NCI-H1048 (cell line): ENCODE measurements at places on chromosomes 11 and 22.

DNA sequence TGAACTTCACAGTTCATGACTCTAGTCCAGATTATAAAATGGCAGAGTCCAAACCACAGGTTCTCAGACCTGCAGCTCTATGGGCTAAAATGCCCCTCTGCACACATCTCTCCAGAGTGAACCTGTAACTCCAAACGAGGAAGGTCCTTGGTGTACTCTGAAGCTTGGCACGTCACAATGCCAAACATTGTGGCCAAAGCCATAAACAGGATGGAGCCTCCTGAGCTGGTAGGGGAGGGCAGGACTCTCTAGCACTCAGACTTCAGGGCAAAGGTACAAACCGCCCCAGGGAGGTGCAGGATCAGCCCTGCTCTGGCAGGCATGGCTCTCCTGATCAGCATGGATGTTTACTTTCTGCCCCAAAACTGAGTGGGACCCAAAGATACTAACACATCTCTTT lies 2.3 kb downstream of the SCUBE2 start:
- no peak for DNase-seq

DNA sequence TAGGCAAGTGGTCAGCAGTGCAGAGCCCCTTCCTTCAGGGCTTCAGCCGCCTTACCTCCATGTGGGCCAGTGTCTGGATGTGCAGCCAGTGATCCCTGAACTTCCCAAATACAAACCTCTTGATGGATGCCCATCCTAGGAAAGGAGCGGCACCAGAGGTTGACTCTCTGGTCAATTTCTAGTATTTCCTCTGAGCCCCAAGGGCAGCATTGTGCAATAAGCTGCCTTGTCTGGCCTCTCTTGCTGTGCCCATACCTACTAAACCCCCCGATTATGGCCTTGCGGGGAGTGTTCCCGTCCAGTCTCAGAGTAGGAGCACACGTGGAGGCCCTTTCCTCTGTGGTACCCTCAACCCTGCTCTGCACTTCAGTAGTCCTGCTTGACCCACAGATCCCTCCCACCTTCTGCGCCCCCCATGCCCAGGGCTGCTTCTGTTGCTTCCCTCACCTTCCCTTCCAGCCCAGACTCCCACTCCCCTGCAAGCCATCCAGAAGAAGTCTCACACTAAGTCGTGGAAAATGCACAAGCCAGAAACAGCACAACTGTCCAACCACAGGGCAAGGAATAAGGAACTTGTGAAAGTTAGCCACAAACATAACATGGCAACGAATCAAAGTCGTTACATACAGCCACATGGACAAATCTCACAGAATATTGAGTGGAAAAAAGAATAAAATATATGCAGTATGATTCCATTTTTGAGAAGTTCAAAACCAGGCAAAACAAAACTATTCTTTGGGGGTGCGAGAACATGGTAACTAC lies 39.6 kb upstream of the HORMAD2 start:
- DNase-seq, result no peak

DNA sequence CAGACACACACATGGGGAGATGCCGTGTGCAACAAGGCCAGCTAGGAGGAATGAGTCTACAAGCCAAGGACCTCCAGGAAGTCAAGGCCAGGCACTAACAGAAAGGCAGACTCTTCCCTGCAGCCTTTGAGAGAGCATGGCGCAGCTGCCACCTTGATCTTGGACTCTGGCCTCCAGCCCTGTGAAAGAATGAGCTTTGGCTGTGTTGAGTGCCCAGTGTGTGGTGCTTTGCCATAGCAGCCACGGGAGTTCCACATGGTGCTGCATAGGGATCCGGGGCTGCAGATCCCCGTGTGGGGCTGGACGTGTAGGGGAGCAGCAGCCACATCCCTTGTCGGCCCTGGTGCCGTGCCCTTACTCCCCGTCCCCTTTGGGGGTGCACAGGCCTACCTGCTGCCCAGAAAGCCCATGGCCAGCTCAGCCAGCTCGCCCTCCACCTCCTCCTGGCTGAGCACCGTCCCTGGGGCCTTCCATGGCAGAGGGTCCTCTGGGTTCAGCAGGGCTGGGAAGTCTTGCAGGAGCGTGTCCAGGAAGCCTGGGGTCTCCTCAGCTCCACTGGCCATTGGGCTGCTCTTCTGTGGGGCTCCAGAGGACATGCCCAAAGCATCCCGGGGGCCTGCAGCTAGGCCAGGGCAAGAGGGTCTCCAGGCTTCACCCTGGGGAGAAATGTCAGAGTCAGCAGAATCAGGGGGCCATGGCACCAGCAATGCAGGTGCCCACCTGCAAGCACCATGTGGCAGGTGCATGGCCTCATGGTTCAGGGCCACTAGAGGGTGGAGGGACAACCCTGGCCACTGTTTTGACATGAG lies 7.0 kb downstream of the PPM1F start:
- no peak for DNase-seq

DNA sequence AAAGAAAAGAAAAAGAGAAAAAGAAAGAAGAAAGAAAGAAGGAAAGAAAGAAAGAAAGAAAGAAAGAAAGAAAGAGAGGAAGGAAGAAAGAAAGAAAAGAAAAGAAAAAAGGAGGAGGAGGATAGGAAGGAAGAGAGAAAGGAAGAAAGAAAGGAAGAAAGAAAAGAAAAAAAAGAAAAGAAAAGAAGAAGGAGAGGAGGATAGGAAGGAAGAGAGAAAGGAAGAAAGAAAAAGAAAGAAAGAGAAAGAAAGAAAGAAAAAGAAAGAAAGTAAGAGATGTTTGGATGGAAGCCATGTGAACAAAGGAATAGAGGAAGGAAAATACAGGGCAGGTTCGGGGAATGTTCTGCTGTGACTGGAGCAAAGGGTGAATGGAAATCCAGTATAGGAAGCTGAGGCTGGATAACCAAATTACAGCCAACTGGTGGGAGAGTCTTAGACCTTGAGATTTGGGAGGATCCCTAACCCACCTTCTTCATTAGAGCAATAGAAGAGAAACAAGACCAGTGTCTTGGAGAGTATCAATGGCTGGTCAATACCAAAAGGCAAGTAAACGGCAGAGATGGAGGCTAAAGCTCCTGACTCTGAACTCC lies 94.9 kb downstream of the RASSF10 start:
- DNase-seq, result no peak

- no peak for DNase-seq
Observed at GRCh38 chr22:29512031-29512430, 32.0 kb downstream of the NEFH start.

DNA sequence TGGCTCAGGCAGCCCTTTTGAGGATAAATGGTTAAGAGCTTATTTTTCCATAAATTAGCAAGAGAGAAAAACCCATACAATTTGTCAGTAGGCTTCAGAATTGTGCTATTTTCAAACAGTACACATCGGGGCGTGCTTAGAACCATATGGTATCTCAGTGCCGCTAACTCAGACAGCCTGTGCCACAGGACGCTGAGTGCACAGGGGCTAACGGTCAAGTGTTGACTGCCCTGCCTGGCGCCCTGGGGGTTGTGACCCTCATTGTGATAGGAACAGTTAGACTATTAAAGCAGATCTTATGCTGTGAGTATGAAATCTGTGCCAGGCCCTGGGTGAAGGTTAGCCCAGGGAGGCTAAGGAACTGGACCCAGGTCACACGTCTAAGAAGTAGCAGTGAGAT lies 1519.7 kb downstream of the BRD1 start:
- DNase-seq, result no peak

DNA sequence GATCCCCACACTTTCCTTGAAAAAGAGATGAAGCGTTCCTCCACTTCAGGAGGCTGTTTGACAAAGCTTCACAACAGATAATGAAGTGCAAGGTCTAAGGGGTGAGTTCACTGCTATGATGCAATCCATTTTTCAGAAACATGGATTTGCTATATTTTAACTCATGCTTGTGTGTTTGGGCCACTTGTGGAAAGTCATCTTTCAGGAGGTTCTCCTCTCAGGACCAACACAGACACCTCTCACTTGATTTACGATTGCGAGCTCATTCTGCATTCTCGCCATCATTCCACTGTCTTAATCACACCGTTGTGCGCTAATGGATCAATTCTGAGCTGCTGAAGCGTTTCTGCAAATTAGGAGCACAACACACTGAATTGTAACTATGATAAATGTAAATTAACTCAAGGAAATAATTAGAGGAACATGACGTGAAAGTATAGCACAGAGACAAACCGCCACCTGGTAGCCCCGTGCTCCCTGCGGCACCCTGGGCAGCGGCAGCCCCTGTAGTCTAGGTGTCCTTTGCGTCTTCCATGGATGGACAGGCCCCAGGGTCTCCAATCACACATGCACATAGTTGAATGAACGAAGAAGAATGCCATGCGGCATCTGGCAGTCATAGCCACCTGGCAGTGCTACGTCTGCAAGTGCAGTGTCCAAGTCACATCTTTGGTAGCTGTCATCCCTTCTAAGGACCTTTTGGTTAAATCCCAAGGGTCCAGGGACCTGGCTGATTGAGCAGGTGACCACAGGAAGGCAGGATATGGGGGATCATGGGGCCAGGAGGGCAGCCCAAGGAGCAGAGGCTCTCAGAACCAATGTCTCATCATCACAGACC lies 28.1 kb upstream of the RTL6 start:
- DNase-seq, result no peak

GRCh38 chr11:46675288-46675851 lies 25.0 kb downstream of the ARHGAP1 start:
- no peak for DNase-seq

DNA sequence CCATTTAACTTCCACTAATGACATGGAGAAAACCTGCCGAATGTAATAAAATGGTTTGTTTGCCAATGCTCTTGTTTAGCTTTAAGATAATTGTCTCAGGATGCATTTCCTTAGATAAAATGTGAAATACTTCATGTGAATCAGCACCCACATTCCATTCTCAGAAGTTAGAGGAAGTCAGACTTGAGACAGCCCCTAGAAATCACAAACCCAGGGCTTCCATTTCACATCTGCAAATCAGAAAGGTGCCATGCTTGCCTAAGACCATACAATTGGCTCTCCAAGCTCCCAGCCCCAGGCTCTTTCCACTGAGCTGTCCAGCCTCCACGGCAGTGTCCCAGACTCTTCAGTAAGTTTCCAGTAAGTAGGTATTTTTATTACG lies 35.6 kb upstream of the ADORA2A start:
- no peak for DNase-seq

GRCh38 chr11:61602775-61603569 lies 22.1 kb upstream of the SYT7 start:
- no peak for DNase-seq

GRCh38 chr11:13348305-13348704 lies 70.7 kb downstream of the BMAL1 start:
- no peak for DNase-seq

GRCh38 chr22:39496131-39496838 lies 5.8 kb upstream of the MIEF1 start:
- DNase-seq, result peak; percentile 40

- no peak for DNase-seq
Observed at GRCh38 chr11:128783513-128783912, 83.6 kb downstream of the KCNJ1 start.

DNA sequence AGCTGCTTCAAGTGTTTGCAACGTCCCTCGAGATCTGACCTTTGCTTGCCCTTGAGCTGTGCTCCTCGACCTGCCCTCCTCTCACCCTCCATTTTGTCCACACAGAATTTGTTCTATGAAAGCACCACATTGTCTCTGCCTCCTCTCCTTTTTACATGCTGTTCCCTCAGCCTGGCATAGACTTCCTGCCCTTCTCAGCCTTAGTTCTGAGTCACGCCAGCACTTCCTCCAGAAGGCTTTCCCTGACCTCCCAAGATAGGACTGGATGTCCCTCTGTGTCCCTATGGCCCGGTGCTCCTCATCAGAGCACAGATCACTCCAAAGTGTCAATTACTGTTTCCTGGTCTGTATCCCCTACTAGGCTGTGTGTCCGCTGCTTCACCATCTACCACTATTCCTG lies 16.2 kb downstream of the JHY start:
- no peak for DNase-seq

GRCh38 chr22:45162531-45162930 lies 1.2 kb upstream of the NUP50 start:
- no peak for DNase-seq

- no peak for DNase-seq
Observed at GRCh38 chr22:48112687-48113521, 1350.5 kb downstream of the TBC1D22A start.

DNA sequence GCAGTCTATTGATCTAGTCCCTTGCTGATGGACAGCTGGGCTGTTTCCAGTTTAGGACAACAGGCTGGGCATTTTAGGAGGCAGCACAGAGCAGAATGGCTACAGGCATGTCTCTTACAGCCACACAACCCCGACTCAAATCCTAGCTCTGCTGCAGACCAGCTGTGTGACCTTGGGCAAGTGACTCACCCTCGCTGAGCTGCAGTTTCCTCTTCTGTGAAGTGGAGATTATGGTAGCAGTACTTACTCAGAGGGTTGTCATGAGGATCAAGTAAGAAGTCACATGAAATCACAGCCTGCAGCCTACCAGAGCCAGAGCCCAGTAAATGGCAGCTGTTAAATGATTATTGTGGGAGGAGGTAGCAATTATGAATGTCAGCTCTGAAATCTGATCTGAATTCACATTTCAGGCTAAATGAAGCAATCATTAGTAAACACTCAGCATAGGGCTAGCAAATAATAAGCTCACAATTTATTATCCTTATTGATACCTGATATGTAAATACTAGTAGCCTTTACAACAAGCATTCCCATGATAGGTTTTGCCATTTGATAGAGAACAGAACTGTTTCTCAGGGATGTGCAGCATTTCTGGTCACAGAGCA lies 58.9 kb downstream of the MYEOV start:
- no peak for DNase-seq

GRCh38 chr22:45441138-45441537 lies 27.6 kb downstream of the RIBC2 start:
- DNase-seq, result no peak

GRCh38 chr22:30434843-30435242 lies 9.3 kb downstream of the MTFP1 start:
- no peak for DNase-seq

DNA sequence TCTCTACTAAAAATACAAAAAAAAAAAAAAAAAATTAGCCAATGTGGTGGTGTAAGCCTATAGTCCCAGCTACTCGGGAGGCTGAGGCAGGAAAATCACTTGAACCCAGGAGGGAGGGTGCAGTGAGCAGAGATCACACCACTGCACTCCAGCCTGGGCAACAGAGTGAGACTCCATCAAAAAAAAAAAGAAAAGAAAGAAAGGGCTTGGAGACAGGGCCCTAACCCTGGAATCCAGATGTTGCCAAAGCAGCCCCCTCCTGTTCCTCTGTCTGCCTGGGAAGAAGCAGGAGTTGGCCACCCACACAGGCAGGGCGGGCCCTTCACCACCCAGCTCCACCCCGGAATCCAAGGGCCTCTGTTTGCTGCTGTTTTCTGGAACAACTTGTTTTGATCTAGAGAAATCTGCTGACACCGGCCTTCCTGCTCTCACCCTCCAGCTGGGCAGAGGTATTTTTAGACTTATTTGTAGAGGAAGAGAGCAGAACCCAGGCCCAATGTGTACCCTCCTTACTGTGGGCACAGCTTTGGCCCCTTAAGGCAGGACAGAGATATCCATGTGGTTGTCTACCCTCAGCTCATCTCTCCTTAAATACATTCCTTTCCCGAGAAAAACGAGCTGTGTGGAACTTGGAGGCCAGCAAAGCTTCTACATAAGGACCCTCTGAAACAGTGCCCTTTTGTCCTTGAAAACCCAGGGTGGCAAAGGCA lies 2.7 kb upstream of the NEAT1 start:
- DNase-seq, result no peak

GRCh38 chr22:39814899-39815298 lies 78.7 kb downstream of the ENTHD1 start:
- DNase-seq, result no peak

GRCh38 chr22:36611241-36611976 lies 82.4 kb upstream of the EIF3D start:
- no peak for DNase-seq
